ENCODE measurements at places on chromosomes 1 and 21.

GRCh38 chr1:108082001-108082400 is 117.0 kb upstream of the VAV3 start:
- DNase-seq, result no peak

DNA sequence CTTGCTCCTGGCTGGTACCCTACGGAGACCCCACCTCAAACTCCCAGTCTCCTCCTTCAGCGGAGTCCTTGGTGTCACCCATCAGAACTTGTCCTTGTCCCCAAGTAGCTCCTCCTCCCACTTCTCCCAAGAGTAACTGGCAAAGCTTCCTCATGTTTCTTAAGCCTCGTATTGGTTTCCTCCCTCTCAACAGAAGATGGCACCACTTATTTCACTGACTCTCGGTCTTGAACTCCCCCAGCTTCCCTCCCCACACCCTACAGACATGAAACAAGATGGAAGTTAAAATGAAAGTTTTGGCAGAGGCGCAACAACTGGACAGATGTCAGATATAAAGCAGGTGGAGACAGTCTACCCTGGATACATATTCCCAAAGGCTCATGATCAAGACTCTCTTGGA is 13.4 kb downstream of the RAB7B start:
- no peak for DNase-seq

GRCh38 chr1:57788313-57788712 is 364.5 kb upstream of the DAB1 start:
- no peak for DNase-seq

- no peak for DNase-seq
These were observed 51.6 kb upstream of the HPDL start for GRCh38 chr1:45275054-45275453.

GRCh38 chr1:165824269-165824643 is 3.2 kb upstream of the UCK2 start:
- DNase-seq, result no peak

DNA sequence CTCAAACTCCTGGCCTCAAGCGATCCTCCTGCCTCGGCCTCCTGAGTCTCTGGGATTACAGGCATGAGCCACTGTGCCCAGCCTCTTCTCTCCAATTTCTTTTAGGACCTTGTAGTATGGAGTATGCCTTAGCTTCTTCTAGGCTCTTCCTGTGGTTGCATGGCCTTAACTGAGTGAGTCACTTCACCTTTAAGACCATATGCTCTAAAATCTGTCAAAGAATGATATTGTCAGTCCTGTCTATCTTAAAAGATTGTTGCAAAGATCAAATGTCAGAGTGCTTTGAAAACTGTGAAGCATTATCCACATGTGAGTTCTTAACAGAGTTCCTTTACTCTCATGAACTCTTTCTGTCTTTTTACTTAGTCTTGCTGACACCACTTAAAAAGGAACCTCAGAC is 37.2 kb downstream of the ATP2B4 start:
- DNase-seq, result no peak

- no peak for DNase-seq
These were observed 9.4 kb downstream of the PRXL2B start for GRCh38 chr1:2595812-2596529.

- DNase-seq, result no peak
These were observed 102.7 kb downstream of the LMX1A start for GRCh38 chr1:165253818-165254254.

DNA sequence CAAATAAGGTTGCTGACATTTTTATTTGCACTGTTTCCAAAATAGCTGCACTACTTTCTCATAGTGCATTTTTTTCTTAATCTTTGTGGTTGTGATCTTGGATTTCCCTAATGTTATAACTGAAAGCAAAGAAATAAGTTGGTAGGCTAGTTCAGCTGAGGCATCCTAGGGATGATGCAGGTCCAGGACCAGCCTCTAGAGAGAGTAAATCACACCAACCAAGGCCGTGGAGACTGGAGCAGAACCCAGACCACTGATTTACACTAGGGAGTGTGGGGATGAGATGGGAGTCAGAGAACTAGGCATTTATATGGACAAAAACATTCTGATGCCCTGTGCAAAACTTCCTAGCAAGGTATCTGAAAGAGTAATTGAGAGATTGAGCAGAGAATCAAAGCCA is 104.5 kb downstream of the URB2 start:
- DNase-seq, result no peak

DNA sequence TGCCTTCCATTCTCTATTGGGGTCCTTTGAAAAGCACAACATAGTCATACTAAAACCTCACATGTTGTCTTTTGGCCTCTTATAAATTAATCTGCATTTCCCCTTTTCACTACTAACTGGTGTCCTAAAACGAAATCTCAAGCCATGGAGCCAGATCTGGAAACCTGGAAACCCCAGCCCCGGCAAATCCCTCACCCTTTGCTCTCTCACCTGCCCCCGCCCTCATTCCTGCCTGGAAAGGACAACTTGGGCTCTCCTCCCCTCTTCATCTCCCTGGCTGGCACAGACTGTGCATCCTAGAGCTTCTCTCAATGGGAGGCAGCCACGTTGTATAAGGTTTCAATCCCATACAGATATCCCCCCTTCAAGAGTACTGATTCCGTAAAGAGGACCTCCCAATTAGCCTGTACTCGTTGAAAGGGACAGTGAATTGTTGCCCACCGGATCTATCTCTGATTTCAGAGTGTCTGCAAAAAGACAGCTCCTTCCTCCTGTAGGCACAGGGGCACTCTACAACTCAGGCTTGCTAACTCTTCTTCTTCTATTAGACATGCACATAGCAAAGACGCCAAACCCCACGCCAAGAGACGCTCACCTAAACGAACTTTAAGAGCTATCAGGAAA is 1.4 kb downstream of the DUSP10 start:
- no peak for DNase-seq
